ENCODE measurements at places on chromosomes 4 and X.

- DNase-seq, result no peak
Observed at GRCh38 chr4:123477711-123478209, 81.2 kb downstream of the SPRY1 start.

- DNase-seq, result no peak
Observed at GRCh38 chr4:172035562-172035961, 222.4 kb downstream of the GALNTL6 start.

DNA sequence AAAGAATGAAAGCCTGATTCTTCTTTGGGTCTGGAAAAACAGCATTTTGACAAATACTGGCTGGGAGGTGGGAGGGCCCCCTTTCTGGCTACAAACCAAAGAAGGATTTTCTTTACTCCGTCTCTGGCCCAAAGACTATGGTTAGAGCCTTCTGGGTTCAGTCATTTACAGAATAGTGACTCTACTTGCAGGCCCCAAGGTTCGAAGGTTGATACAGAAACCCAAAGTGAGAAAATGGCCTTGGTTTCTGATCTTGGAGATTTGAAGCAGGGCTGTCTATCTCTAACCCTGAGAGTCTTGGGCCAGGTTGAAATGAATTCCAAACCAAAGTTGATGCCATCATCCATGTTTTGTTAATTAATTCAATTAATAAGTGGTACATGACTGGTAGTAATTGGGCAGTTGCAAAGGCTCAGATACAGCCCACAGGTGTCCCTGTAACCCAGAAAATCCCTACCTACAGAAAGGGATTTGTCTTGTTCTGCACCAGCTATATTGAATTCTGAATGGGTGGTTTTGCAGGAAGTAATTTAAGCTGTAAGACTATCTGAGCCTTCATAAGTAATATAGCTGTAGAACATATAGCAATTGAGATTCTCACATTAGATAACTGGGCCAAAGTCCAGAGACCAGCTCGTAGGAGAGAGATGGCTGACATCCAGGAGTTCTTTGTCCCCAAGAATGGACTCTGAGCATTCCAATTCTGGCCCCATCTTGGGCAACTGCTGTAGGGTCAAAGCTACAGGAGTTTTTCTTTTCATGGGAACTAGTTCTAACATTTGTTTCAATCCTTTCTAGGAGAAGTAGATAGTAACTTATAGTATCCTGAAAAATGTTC is 34.5 kb downstream of the CHRNA9 start:
- no peak for DNase-seq

GRCh38 chr4:106671716-106672115 is 303.1 kb upstream of the GIMD1 start:
- no peak for DNase-seq

GRCh38 chrX:39011454-39012221 is 210.4 kb downstream of the MID1IP1 start:
- no peak for DNase-seq

DNA sequence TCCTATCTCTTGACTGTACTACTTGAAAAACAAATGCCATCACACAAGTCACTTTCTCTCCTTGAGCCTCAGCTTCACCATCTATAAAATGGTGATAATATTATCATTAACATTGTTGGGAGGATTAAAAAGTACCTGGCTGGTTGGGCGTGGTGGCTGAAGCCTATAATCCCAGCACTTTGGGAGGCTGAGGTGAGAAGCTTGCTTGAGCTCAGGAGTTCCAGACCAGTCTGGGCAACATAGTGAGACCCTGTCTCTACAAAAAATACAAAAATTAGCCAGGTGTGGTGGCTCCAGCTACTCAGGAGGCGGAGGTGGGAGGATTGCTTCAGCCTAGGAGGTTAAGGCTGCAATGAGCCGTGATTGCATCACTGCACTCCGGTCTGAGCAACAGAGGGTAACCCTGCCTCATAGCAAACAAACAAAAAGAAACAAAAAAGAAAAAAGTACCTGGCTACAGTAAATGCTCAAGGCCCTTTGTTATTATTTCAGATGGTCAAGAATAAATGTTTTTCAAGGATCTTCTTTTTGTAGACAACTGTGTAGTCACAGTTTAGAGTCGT is 120.3 kb downstream of the CHRNA9 start:
- DNase-seq, result no peak

DNA sequence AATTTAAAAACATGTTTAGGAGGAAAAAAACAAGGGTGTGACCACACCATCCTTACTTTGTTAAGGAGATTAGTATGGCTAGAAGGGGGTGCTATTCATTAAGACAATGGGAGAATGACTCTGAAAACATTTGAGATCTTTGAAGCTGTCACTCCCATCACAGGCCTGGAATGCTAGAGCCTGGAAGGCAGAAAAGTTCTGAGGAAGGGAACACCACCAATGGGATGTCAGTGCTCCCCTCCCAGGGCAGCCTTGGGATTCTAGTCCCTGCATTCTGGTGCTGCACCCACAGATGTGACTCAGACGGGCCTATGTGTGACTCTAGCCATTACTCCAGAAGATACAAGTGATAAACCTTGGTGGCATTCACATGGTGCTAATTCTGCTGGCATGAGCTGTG is 162.2 kb upstream of the ANXA10 start:
- DNase-seq, result no peak

GRCh38 chr4:64385220-64385619 is 24.0 kb downstream of the TECRL start:
- no peak for DNase-seq

- no peak for DNase-seq
Observed at GRCh38 chr4:57080781-57081650, 29.2 kb downstream of the IGFBP7 start.

Measured in stimulated activated CD4-positive, alpha-beta T cell treated with anti-CD3 and anti-CD28 coated beads, Interleukin-1b, Interleukin-23, amount 100 ng/mL, for 4 hours (primary cell).